T-cell (primary cell): ENCODE measurements at places on chromosomes 1 and 21. TPM values are rescaled to one million over a fixed set of nuclear protein-coding genes. Genes with fewer than 3 reads are reported as not detected.

The NRIP1 gene
- total RNA-seq: 28.8 TPM

The ARMH1 gene
- total RNA-seq: 99.8 TPM

The SLAMF6 gene
- 47.3 TPM for total RNA-seq

The INAVA gene
- 0.20 TPM for total RNA-seq

DNA sequence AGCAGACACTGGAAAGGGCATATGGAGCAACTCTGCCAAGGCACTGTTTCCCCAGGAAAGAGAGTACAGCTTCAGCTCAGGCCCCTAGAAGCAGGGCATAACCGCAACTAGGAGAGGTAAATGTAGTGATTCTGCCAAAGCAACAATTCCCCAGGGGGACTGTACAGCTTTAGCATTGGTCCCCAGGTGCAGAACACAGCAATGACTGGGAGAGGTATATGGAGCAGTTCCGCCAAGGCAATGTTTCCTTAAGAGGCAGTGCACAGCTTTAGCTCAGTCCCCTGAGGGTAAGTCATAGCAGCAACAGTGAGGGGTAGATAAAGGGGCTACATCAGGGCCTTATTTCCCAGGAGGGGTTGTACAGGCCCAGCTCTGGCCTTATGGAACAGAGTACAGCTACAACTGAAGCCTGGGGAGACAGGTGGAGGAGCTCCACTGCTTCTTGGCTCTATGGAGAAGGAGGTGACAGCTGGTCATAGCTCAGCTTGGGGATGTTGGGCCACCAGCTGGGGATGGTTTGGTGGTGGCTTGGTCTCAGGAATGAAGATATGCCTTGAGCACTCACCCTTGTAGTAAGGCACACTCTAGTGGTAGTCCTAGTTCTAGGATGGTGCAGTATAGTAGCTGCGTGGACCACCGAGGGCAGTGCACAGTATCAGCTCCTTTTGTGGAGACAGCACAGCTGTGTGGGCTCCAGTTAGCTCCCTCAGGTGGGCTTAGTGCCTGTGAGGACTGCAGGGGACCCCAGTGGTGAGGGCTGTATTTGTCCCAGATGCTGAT, 582.7 kb downstream of the PTPRC start:
- no peak for DNase-seq
